Activated CD4-positive, alpha-beta T cell treated with anti-CD3 and anti-CD28 coated beads for 24 hours (primary cell): ENCODE measurements at places on chromosomes 1 and 21.

DNA sequence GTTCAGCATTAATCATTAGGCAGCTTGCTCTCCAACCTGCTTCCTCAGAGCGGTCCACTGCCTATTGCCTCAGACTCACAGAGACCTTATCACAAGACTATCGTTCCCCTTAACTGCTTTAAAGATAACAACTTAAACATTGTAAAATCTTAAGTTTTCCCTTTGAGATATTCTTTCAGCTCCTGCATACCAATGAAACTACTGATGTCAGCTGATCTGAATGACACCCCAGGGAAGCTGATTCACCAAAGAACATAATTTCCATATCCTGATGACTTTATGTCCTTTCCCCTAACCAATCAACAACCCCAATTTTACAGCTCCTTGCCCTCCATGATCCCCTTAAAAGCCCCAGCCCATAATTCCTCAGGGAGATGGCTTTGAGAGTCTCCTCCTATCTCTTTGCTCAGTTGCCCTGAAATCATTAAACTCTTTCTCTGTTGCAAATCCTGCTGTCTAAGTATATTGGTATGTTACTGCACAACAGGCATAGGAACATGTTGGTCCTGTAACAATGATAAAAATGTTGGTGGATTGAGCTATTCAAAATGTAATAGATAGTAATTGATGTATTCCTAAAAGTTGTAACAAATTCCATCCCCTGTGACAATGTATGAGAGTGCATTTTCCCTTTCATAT is 621.4 kb upstream of the RGS18 start:
- DNase-seq: no peak

- no peak for DNase-seq
Measured at GRCh38 chr1:33057095-33057494, 20.4 kb upstream of the AK2 start.

- DNase-seq: no peak
Measured at GRCh38 chr1:67644566-67644965, 40.4 kb upstream of the GADD45A start.

- DNase-seq: no peak
Measured at GRCh38 chr1:8359617-8360481, 41.9 kb downstream of the SLC45A1 start.

GRCh38 chr21:44049182-44049581 is 37.1 kb downstream of the TRAPPC10 start:
- DNase-seq: no peak

DNA sequence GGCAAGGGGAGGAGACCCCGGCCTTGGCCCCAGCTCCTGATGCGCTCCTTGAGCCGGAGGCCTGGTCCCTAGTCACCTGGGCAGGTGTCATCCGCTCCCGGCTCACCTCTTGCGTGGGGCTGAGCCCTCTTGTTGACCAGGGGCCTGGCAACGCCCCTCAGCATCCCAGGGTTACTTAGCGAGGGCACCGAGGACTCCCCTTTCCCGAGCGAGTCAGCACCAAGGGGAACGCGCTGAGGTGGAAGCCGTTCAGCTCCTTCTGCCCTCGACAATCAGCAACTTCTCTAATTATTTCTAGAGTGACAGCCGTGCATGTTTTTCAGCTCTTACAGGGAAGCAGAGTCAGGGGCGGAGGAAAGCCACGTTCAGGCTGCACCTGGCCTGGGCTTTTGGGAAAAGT is 522 bp downstream of the SLC45A1 start:
- no peak for DNase-seq

DNA sequence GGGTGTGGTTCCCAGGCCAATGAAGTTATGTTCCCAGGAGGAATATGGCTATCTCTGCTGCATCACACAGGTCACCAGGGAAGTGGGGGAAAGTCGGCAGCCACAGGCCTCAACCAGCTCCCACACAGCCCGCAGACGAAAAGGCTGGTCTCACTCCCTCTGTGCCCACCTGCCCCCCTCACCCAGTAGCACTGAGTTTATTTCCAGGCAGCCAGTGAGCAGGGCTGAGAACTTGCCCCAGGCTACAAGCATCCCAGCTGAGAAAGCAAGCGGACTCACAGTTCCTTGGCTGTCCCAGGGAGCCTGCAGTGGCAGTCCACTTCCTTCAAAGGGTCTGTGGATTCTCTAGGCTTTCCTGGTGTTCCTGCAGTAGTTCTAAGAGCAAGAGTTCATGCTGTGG is 68.9 kb downstream of the SLC5A9 start:
- DNase-seq: no peak

- DNase-seq: no peak
Measured at GRCh38 chr1:24374891-24375786, 38.4 kb downstream of the STPG1 start.

- no peak for DNase-seq
Measured at GRCh38 chr1:47756006-47756405, 241.2 kb downstream of the TRABD2B start.

- DNase-seq: no peak
Measured at GRCh38 chr1:60972841-60973364, 109.5 kb upstream of the NFIA start.

DNA sequence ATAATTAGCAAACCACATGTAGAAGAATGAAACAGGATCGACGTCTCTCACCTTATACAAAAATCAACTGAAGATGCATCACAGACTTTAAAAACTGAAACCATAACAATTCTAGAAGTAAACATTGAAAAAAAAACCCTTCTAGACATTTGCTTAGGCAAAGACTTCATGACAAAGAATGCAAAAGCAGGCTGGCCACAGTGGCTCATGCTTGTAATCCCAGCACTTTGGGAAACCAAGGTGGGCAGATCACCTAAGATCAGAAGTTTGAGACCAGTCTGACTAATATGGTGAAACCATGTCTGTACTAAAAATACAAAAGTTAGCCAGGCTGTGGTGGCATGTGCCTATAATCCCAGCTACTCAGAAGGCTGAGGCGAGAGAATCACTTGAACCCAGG is 1351.7 kb downstream of the MRPL39 start:
- no peak for DNase-seq

DNA sequence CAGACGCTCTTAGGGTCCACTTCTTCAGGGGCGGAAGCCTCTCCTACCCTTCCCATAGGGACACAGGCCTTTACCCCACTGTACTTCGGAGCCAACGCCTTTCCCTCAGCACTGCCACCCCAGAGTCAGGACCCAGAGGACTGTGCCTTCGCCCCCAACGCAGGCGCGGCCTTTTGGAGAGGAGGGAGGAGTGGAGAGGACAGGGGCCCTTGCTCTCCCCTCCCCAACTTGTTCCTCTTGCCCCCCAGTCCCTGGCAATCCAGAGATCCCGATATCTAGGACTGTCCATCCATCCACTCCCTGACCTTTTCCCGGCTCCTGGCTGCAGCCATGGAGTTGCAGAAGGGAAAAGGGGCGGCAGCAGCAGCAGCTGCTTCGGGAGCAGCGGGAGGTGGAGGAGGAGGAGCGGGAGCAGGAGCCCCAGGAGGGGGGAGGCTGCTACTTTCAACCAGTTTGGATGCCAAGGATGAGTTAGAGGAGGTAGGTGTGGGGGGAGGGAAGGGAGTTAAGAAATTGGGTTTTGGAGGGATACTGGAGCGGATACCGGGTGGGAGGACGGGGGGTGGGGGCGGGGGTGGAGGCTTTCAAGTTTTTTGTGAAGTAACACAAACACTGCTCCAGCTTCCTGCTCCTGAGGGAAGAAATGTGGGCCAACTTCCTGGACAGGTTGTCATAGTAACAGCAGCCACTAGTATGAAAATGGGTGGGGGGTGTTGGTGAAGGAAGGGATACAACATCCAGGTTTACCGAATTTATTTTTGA is 636 bp downstream of the INTS3 start:
- peak; percentile 10 for DNase-seq

- DNase-seq: no peak
Measured at GRCh38 chr1:119703666-119704450, 7.9 kb upstream of the PHGDH start.

DNA sequence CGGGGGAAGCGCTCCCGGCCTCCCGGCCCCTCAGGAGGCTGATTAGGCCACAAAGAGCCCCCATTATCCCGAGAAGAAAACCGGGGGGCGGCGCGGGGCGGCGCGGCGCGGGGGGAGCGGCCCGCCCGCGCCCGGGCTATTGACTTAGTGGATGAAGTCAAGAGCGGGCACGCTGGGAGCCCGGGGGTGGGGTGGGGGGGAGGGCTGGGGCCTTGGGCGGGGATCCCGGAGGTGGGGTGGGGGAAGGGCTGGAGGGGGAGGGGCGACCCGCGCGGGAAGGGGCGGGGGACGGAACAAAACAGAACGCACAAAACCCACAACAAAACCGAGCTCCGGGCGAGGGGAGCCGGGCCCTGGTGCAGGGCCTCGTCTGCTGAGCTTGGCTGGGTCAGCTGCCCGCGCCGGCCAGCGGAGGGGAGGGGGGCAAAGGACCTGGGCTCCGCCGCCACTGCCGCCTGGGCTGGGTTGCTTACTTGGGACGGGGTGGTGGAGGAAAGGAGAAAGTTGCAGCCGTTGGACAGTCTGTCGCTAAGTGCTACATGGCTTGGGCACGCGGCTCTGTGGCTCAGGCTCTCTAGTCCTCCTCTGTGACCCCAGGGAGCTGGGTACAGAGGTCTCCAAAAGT is 16.3 kb downstream of the PAX7 start:
- no peak for DNase-seq

DNA sequence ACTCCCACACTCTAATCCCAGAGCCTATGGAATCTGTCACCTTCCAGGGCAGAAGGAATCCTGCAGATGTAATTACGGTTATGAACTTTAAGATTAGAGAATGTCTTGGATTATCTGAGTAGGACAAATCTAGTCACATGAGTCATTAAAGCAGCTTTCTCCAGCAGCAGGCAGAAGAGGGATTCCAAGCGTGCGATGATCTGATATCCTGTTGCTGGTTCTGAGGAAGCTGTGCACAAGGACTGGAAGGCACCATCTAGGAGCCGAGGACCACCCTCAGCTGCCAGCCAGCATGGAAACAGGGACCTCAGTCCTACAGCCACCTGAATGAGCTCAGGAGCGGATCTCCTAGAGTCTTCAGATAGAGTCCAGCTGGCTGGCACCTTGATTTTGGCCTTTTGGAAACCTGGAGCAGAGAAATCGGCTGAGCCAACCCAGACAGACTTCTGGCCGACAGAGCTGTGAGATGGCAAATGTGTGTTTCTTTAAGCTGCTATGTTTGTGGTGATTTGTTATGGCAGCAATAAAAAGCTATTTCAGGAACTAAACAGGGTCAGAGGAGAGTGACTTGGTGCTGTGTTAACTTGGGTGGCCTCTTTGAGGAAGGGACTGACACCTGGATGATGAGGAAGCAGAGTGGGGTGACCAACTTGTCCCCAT is 34.5 kb downstream of the LRRN2 start:
- DNase-seq: no peak

DNA sequence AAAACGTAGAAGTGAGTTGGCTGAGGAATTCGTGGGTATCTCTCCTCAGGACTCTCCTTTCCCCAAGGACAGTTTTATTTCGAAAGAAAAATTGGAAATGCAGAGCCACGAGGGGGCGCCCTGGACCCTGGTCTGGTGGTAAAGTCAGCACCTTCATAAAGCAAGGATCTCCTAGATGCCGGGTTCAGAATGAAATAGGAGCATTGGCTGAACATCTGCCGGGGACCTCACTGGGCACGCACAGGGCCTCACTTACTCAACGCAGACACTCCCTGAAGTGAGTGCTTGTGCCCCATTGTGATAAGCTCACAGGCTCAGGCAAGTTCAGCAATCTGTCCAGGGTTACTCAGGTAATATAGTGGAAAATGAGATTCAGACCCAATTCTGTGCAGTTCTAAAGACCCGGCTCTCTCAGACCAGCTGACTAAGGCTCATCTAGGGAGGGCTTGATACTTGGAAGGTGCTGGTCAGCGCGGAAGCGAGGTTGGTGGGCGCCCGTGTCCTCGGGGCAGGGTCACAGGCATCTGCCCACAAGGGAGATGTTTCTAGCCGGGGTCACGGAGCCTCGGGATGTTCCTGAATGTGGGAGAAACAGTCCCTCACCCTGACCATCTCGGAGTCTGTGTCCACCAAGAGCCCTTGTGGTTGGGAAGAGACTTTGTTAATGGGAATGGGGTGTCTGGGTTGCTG is 55.7 kb upstream of the ETV3 start:
- peak; percentile 38 for DNase-seq

DNA sequence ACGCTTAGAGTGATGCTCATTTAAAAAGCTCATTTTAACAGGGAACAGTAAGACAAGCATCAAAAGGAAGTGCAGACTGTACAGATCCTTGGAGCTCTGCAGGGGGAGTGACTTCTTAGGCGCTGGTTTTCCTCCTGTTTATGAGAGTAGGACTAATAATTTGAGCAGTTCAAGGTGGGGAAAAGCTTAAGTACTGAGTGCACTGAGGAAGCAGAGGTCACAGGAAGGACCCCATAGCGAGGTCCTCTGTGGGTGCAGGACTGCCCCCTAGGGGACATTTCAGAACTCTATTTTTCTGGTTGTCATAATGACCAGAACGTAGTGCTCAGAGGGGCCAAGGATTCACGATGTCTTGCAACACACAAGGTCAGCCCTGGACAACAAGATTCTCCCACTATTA is 112.1 kb downstream of the HLCS start:
- DNase-seq: no peak

DNA sequence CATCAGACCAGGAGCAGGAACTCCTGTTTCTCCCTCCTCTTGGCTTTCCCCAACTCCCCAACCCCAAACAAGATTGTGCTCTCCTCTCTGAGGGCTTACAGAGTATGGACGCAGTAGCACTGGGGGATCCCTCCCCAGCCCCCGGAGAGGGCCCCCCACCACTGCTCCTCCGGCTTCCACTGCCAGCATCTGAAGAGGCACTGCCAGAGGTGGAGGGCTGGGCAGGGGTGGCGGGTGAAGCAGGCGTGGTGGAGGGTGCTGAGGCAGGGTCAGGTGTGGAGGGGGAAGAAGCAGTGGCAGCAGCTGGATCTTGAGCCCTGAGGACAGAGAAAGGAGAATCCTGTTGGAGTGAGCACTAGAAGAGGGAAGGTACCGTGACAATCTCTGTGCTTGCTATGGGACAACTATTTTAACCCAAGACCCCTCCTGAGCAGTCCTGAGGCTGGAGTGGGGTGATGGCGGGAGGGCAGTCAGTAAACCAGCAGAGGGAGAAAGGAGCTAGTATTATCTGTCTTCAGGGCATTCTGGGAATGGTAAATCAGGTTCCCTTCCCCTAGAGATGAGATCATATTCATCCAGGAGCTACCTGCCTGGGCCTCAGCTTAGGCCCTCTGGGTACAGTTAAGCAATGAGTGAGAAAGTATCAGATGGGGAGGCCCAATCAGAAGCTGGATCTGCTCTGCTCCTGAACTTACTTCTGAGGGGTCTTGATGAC is 2.4 kb downstream of the UBQLN4 start:
- DNase-seq: no peak

DNA sequence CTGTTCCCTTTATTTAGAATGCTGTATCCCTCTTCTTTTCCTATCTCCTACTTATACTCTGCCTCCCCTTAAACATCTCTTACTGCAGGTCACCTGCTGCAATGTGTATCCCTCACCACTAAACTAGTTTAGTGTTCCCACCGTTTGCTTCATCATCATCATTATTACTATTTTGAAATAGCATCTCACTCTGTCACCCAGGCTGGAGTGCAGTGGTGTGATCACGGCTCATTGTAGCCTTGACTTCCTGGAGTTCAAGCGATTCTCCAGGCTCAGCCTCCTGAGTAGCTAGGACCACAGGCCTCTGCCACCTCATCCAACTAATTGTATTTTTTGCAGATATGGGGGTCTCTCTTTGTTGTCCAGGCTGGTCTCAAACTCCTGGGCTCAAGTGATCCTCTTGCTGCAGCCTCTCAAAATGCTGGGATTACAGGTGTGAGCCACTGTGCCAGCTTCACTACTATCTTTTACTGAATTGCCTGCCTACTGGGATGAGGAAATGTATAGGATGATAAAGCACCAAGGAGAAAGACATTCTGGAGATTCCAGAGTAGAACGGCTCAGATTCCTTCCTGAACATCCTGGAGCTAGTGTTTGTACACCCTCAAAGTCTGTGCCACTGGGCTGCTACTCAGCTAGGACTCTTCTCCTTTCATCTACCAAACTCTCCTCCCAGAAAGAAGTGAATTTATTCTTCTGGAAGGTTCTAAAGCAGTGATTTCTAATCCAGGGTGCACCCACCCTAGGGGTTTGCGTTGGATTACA is 8.6 kb upstream of the IFNAR1 start:
- no peak for DNase-seq
